ENCODE measurements at places on chromosomes 16 and 17.

DNA sequence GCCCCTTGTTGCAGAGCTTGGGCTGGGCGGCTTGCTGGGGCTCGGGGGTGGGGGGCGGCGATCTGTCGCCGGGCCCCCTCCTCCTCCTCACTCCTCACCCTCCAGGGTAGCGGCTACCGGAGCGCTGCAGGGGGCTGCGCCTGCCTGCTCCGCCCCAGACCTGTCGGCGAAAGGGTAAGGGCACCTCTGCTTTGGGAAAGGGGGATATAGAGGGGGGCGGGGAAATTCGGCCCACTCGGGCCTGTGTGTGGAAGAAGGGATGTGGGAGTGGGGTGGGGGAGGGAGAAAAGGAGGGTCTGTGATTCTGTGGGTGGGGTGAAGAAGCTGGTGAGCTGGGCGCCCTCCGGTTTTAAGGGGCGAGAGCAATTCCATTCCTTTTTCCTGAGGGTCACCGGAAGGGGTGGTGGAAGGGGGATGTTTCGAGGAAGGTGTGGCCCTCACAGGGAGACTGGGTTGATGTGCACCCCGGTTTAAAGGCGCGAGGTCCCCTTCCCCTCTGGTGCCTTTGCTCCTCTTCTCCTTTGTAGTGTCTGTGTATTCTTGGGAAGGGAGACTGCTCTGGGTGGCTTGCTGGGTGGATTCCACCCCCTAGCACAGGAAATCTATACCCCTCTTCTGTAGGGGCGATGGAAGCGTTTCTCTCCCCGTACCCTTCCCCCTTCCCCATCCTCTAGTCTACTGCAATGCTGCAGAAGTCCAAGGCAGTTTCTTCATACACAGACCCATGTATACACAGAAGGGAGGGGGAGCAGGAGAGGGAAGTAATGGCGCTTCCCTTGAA lies 878 bp downstream of the TAOK1 start:
- DNase-seq: peak; percentile 6

GRCh38 chr16:53291757-53292392 lies 142.4 kb upstream of the RBL2 start:
- no peak for DNase-seq

- no peak for DNase-seq
Measured at GRCh38 chr17:2138761-2139160, 83.9 kb downstream of the HIC1 start.

GRCh38 chr16:68246666-68247065 lies 1.5 kb downstream of the PLA2G15 start:
- no peak for DNase-seq

GRCh38 chr17:76646712-76647111 lies 3.2 kb upstream of the ST6GALNAC1 start:
- DNase-seq: no peak

GRCh38 chr16:19783363-19784182 lies 65.5 kb downstream of the IQCK start:
- DNase-seq: no peak

- no peak for DNase-seq
Measured at GRCh38 chr17:52242268-52242667, 83.8 kb upstream of the CA10 start.

DNA sequence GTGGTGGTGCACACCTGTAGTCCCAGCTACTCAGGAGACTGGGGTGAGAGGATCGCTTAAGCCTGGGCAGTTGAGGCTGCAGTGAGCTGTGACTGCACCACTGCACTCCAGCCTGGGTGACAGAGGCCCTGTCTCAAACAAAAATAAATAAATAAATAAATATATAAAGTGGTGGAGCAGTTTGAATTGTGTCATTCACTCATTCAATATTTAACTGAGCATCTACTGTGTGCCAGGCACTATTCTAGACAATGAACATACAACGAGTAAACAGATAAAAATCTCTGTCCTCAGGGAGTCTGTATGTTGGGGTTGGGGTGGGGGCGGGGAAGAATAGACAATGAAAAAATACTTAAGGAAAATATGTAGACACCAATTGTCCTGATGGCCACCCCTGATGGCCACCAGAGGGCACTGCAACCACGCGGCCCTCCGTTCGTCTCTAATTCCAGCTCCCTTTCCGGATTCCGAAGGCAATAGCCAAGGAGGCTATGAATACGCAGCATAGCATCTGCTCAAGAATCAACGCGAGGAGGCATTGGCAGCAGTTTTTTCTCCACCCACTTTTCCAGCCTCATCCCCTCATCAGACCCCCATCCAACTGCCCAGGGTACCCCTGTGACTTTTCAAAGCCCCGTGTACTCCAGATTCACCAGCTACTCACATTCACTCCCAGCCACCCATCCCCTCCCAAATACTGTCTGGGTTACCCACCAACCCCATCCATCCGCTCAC lies 21.4 kb downstream of the QPRT start:
- peak; percentile 73 for DNase-seq

DNA sequence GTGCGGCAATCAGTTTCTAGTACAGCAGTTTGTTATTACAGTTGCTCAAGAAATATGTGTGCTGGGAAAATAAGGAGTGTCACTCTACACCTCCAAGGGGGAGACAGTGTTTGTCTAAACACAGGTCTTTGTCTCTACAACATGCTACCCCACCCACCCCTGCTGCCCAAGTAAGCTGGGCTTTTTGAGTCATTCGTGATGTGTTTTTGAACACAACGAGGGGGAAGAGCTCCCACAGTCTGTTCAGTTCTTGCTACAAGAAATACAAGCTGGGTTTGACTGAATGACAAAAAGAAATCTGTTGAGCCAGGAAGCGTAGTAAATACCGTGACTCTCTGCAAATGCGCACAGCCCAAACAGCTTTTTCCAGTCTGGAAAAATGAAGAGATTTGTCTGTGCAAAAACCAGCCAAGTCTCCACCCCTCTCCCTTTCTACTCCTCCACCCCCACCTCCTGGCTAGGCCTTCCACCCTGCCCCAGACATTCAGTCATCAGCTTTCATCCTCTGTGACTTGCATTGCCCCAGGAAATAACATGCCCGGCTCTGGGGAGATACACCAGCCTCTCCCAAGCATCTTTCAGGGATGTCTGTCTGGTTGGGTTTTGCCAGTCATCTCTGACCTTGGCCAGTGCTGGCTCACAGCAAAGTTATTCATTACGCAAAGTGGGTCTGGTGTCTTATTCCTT lies 25.7 kb downstream of the CHD9 start:
- no peak for DNase-seq

DNA sequence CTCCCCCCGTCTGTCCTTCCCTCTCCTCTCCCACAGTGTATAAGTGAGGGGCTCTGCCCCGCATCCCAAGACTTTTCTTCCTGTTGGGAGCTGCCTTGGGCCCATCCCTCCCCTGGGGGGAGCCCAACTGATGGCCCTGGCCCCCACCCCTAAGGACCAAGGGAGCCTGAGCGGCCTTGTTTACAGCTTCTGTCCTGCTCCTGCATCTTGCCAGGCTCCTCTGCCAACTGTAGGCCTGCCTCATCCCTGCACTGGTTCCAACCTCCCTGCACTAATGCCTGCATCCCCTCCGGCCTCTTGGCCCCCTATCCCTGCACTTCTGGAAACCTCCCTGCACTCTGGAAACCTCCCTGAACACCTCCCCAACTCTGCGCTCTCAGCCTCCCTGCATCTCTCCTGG lies 1.4 kb upstream of the PAGR1 start:
- no peak for DNase-seq

- DNase-seq: no peak
Measured at GRCh38 chr17:29766796-29767327, 144.2 kb upstream of the CORO6 start.

GRCh38 chr16:53822936-53823529 lies 119.1 kb downstream of the FTO start:
- no peak for DNase-seq

DNA sequence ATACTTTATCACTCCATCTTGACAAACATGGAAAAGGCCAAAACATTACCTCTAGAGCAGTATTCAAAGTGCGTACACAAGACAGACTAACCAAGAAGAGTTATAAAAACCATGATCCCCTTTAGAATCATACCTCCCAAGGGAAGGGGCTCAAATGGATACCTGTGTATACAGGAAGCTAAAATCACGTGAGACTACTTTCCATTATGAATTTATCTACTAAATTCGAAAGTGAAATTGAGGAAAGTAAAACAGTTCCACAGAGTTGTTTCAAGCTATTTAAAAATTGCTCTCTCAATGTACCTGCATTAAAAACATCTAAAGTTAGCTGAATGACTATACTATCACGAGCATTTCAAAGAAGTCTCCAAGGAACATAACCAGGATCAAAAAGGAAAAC lies 32.7 kb downstream of the AP1G1 start:
- DNase-seq: no peak

- DNase-seq: no peak
Measured at GRCh38 chr17:50027881-50028735, 27.8 kb upstream of the ITGA3 start.

GRCh38 chr16:65222536-65222935 lies 100.7 kb upstream of the CDH11 start:
- no peak for DNase-seq

- DNase-seq: no peak
Measured at GRCh38 chr16:81081014-81081413, 4.0 kb upstream of the C16orf46 start.

- DNase-seq: no peak
Measured at GRCh38 chr16:4272114-4272956, 488 bp downstream of the TFAP4 start.

GRCh38 chr16:1877804-1878203 lies 5.8 kb upstream of the MEIOB start:
- no peak for DNase-seq

DNA sequence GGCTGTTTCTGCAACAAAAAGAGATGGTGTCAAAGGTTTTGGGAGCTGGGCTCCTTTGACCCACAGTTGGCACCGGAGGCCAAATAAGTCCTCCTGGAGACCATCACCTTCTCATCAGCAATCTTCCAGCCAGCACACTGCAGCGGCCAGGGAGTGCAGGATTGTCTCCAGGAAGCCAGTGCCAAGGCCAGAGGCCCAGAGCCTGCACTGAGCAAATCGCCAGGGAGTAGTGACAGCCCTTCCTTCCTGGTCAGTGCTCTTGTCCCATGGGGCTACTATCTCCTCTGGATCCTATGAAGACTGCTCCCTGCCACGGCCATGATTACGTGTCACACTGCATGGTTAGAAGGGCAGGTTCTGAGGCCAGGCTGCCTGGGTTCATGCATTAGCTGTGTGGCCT lies 134.3 kb upstream of the CRHR1 start:
- DNase-seq: no peak

DNA sequence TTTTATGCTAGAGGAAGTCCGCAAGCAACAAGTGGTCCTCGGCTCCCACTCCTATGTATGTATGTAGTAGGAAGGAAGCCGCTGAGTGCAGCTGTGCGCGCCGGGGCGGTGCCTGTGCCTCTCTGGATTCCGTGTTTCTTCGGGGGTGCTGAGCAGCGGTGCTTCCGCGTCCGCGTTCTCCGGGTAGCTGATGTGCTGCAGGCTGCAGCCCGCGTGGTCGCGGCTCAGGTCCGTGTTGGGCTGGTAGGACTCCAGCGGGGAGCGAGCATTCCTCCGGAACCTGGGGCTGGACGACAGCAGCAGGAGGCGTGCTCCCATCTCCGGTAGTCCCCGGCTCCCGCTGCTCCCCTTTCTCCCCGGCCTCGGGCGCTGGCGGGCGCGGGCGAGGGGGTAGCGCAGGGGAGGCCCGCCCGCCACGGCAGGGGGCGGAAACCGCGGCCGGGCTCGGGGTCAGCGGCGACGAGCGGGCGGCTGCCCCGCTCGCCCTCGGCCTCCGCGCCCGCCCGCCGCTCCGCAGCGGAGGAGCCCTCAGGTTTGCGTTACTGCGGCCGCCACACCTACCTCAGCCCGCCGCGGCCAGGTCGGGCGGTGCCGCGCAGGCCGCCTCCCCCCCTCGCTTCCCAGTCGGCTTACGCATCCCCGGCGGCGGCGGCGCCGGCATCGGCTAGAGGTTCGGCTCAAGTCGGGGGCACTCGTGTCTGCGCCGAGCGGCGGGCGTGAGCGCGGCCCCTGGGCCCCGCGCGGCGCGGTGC lies 487 bp downstream of the C17orf67 start:
- DNase-seq: peak; percentile 84

GRCh38 chr16:75103994-75104393 lies 12.6 kb downstream of the LDHD start:
- DNase-seq: no peak

GRCh38 chr16:2470234-2470601 lies 879 bp upstream of the NTN3 start:
- DNase-seq: no peak

GRCh38 chr17:67160791-67161190 lies 84.2 kb downstream of the HELZ start:
- no peak for DNase-seq

GRCh38 chr16:66741169-66741900 lies 10.1 kb downstream of the DYNC1LI2 start:
- DNase-seq: no peak

DNA sequence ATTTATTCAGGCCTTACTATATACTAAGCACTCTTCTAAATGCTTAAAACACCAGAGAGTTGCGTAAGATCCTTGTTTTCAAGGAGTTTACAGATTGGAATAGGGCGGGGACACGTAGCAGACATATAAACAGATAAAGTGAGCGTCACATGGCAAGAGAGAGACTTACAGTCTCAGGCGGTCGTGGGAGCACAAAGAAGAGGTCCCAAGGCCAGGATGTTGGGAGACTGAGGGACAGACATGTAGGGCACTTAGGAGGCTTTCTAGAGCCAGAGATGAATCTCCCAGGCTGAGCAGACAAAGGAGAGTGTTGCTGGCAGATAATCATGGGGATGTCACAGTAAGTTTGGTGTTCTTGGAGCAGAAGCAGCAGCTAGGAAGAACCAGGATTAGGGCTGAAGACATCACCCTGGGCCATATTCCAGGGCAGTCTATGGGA lies 119.1 kb upstream of the ANKFN1 start:
- no peak for DNase-seq

GRCh38 chr17:80297996-80298560 lies 37.4 kb downstream of the RNF213 start:
- no peak for DNase-seq

- no peak for DNase-seq
Measured at GRCh38 chr17:78394209-78394608, 15.8 kb downstream of the PGS1 start.

DNA sequence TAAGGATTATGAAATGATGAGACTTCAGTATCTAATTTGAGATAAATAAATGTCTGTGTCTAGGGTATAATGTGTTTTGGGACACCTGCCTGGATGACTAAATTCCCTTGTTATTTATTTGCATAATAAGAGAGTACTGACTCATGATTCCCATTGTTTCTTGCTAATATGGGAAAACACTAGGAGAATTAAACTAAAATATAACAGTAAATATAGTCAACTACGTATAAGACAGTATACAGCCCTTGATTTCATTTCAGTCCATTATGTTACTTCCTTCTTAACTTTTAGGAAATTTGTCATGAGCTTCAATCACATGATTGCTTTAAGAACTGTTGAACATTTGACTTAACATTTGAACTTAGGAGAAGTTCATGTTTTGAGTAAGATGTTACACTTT lies 62.4 kb downstream of the VMP1 start:
- DNase-seq: no peak

- DNase-seq: no peak
Measured at GRCh38 chr16:72198021-72198711, 26.2 kb upstream of the PMFBP1 start.

Measured in activated naive CD8-positive, alpha-beta T cell treated with anti-CD3 and anti-CD28 coated beads for 36 hours (primary cell).